Kidney (tissue), 22 donors: ENCODE measurements at places on chromosomes 2 and 18. TPM values are rescaled to one million over a fixed set of nuclear protein-coding genes. Genes with fewer than 3 reads are reported as not detected.
A peak's percentile ranks its signal among the peaks of the same experiment; 100 is the strongest.

The B4GALT6 gene
- total RNA-seq = 4.2 TPM

The CMPK2 gene
- 4.5 TPM for total RNA-seq

The GRHL1 gene
- 6.0 TPM for total RNA-seq

The TNFRSF11A gene
- total RNA-seq = 5.4 TPM

DNA sequence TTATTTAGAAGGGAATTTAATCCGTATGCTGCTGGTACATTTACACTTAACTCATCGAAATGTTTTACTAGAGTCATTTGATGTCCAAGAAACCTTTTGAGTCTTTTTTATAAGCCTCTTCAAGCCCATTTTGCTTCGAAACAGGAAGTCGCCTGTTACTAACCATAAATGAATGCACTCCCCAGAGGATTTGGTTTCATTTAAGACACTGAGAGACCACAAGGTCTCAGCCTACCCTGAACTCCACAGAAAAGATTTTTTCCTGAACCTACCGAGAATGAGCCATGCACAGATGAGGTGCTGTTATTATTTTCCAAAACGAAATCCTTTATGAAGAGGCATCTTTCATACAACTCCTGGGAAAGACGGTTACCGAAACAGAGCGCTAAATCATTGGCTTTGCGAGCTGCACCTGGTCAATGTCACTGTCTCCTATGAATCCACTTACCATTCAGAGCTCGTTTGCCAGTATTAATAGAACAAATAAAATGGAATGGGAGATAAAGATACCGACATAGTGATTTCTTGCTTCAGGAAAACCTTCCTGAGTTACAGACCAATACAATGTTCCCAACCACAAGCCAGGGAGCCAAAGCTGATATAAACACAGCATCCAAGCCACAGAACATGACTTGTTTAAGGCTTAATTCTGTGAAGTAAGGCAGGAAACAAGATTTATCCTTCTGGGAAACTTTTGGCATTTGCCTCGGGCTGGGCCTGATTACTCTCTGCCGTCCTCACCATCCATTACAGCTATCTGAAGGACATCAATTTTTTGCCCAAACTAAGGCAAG, 382.1 kb downstream of the OSR1 start:
- peak; percentile 67 for DNase-seq

DNA sequence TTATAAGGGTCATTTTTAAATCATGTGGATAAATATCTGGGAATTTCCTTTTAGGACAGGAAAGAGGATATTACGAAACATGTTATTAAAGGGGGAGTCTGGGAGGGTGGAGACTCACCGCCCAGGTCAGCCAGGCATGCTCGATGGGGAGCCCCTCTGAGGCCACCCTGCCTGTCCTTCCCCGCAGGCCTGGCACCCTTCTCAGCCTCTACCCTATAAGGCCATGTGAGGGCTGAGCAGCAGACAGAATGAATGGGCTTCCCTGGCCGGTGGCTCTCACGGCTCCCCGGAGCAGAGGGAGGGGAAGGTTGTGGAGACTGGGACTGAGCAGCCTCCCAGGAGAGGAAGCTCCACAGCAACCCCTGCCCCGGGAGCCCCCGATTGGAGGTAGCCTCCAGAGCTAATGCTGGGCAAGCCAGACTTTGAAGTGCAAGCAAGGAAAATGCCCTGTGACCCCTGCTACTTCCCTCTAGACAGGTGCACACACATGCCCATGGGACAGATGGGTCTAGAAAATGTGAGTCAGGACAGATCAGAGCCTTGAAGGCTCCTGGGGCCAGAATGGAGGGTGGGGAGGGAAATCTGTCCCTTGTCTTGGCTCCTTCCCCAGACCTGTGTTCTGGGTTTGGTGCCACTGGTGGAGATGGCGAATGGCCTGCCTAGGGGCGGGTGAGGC, 13.2 kb upstream of the ARMC9 start:
- DNase-seq = no peak

GRCh38 chr2:149134335-149134923, 95.9 kb downstream of the LYPD6B start:
- no peak for DNase-seq

DNA sequence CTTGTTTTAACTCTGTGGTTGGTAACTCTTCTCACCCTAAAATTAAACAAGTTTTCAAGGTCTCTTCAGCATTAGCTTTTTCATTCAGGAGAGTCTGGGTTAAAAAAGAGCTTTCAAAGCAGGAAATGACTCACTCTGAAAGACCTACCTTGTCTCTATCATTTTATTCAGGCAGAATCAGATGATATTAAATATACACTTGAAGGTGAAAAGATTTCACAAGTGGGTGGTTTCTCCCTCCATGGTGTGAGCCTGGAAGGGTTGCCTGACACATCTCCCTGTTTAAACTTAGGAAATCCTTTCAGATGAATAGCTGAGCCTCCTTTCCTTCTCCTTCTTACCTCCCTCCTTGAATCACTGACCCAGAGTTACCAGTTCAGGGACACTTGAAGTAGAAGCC, 1402.0 kb upstream of the PIK3C3 start:
- no peak for DNase-seq

GRCh38 chr2:47293976-47294375, 109.0 kb upstream of the MSH2 start:
- no peak for DNase-seq

DNA sequence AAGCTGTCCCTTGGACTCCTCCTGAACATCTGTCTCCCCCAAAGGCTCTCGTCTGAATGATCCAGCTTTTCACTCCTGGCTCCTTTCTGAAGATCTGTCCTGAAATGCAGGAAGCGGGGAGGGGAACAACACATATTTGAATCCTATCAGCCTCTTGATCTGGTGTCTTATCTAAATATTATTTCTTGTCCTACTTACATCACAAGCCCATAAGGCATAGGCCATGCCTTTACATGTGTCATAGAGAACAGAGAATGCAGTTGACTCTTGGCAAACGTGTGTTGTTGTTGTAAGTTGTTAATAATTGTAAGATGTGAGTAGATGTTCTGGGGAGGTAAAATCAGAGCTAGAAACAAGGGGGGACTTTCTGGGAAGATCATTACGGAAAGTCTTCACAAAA, 57.4 kb downstream of the GATA6 start:
- DNase-seq = no peak

GRCh38 chr2:43007901-43008300, 215.5 kb upstream of the HAAO start:
- DNase-seq = no peak
